ENCODE measurements at places on chromosomes 5 and 9.

- DNase-seq = no peak
Measured at GRCh38 chr5:103895738-103896137, 333.1 kb upstream of the NUDT12 start.

DNA sequence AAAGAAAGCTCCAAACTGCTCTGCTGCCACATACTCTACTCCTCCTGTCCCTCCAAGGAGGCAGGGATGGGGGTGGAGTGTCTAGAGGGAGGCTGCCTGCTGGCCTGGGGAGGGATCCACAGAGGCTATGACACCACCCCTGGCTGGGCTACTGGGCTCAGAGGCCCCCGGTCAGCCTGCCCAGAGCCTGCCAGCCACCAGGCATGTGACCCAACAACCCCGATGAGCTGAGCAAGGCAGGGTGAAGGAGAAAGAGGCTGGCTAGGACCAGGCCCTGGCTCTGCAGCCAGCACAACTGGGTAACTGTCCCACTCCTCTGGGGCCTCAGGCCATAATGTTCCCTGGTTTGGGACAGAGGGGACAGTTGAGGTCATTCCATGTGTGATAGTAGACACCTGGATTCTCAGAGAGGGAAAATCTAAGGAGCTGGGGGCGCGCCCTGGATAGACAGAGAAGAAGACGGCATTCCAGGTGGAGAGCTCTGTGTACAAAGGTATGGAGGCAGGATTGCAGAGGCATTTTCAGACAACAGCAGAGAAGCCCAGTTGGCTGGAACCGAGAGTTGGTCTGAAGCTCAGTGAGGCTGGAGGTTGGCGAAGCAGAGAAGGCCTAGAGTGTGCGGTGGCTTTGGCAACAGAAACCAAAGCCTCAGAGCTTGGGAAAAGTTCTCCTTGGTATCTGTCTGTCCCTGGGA, 33.8 kb upstream of the IL17B start:
- DNase-seq = no peak

DNA sequence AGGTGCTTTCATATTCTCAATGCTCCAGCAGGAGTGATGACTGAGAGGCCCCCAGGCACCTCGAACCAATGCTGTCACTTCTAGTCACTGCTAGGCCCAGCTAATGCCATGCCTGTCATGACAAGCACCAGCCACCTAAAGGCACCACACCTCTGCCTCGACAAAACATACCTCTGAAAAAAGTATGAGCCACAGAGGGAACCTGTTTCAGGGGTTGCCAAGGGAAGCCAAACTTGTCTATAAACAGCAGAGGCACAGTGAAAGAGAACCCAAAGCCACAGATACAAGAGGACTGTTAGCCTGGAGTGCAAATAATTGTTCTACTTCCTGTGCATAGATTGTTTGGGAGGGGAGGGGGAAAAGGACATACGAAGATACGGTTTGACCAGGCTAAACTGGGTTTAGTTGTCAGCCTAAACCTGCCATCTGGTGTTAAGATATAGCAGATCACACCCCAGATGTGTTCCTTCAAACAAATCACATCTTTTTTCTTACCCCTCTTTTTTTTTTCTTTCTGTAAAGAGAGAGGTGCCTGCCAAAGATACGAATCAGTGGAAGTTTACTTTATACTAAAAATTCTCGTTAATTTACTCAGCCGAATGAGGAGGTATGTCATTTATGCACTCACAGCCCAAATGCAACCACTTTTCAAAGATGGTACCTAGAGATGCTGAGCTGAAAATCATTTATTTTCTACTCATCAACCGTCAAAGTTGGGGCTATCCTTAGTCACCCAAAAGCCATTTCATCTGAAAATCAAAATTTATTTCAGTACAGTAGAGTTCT, 45.7 kb downstream of the BNC2 start:
- no peak for DNase-seq

GRCh38 chr9:99143655-99144054, 38.7 kb downstream of the TGFBR1 start:
- no peak for DNase-seq

DNA sequence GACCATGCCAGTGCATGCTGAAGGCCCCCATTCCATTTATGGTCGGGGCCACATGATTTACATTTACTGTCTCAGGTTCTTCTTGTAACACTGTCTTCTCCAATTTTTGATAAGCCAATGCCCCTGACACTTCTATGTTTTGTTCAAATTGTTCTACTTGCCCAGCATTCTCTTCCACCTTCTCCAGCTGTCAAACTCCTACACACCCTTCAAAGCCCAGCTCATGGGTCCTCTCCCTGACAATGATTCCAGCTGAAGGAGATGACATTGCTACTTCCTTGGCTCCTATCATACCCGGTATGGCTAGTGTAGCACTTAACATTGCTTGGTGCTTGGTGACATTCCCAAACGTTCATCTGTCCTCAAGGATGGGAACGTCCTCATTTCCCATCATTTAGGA, 41.1 kb upstream of the KCNMB1 start:
- DNase-seq = no peak

- no peak for DNase-seq
Measured at GRCh38 chr9:111613436-111614040, 14.1 kb upstream of the PTGR1 start.

GRCh38 chr9:29514336-29514735, 1941.1 kb upstream of the C9orf72 start:
- no peak for DNase-seq

- DNase-seq = no peak
Measured at GRCh38 chr9:89781838-89782540, 177.2 kb downstream of the GADD45G start.
